ENCODE measurements at places on chromosomes 2 and 18.

DNA sequence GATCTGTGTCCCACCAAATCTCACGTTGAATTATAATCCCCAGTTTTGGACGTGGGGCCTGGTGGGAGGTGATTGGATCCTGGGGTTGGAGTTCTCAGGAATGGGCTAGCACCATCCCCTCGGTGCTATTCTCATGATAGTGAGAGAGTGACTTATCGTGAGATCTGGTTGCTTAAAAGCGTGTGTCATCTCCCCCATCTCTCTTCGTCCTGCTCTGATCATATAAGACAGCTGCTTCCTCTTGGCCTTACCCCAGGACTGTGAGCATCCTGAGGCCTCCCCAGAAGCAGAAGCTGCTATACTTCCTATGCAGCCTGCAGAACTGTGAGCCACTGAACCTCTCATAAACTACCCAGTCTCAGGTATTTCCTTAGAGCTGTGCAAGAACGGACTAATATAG lies 163.7 kb upstream of the NDUFV2 start:
- DNase-seq = no peak

DNA sequence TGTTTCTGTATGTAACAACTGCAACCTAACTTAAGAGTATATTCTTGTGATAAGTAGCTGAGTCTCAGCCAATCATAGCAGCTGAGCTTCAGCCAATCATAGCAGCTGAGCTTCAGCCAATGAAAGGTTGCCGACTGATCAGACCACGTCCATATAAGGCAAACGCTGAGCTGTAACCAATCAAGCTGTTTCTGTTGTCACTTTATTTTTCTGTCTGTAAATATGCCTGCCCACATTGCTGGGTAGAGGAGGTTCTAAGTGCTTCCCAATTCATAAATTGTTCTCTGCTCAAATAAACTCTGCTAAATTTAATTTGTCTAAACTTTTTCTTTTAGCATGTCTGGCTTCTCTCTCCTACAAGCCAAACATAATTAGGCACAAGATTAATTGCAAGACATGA lies 231.5 kb upstream of the TCF4 start:
- DNase-seq = no peak

DNA sequence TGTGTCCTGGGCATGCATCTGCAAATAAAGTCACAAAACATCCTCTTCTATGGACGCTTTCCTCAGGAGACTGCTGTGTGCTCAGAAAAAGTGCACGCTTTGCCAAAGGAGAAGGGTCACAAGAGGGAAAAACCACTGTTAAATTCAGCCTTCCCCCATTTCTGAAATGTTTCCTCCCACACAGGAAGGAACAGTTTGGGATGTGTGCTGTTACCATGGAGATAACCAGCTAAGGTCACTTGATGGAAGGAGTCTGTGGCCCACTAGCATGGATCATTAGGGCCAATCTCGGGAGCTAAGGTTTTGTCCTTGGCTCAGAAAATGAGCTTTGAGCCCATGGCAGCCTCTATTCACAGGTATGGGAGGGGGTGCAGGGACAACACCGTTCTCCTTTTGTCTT lies 5.6 kb downstream of the KCNE4 start:
- no peak for DNase-seq

DNA sequence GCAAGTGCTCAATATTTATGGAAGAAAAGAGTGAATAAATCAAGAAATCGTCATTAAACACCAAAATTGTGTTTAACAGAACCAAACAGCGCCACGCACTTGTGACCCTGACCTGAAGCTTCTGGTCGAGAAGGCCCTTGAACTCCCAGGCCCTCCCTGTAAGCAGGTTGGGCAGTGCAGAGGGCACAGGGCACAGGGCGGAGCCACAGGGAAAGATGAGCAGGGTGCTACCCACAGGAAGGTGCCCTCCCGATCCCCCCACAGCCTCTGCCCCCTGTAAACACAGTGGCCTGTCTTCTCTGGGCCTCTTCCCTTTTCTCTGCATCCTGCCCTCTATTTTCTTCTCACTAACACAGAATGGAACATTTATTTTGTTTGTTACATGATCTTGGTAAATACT lies 16.9 kb upstream of the TUBB6 start:
- DNase-seq = no peak

DNA sequence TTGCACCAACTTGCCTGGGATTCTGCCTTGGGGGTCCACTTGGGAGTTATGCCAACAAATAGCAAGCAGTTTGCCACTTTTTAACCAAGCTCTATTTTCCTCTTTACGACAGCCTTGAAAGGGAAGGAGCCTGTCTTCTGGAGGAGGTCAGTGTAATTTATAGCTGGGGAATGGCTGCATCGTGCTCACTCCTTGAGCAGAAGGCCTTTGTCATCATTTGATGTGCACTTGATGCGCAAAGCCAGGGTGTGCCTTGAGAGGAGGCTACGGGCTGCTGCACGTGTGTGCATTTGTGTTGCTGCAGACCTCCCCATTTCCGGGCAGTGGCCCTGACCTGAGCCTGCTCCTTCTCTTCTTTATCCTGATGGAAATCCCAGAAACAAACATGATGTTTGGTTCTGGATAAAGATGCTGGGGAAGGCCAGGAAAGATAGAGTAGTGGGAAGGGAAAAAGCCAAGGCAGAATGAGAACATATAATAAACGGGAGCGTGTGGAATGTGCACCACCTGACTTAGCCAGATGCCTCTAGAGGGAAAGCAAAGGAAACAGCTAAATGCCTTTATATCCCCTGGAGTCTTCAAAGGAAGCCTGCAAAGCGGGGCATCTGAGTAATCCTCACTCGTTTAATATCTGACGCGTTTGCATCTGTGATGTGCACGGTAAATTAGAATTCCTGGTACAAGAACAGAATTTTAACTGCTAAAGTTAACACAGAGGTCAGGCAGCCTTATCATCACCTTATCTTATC lies 68.3 kb upstream of the ZNF521 start:
- no peak for DNase-seq

GRCh38 chr2:46716927-46717326 lies 198.7 kb downstream of the MCFD2 start:
- DNase-seq = no peak

GRCh38 chr2:52703004-52703403 lies 1064.6 kb upstream of the CHAC2 start:
- DNase-seq = no peak

GRCh38 chr18:59748628-59749360 lies 51.6 kb upstream of the CCBE1 start:
- no peak for DNase-seq

DNA sequence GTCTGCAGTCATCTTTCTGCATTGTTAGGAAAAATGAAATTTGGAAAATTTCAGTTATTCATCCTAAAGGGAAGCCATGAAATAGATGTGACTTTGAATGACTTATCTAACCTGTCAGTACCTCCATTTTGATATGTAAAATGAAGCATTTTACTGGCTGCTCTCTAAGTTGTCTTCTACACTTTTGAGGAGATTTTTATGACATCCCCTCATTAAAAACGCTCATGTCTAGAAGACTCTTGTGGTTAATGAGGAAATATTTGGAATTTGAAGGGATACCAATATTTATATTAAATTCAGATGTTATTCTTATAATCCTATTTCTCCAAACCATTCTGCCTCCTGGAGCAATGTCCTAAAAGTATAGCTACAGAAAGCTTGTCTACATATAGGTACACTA lies 73.8 kb upstream of the THUMPD2 start:
- no peak for DNase-seq

DNA sequence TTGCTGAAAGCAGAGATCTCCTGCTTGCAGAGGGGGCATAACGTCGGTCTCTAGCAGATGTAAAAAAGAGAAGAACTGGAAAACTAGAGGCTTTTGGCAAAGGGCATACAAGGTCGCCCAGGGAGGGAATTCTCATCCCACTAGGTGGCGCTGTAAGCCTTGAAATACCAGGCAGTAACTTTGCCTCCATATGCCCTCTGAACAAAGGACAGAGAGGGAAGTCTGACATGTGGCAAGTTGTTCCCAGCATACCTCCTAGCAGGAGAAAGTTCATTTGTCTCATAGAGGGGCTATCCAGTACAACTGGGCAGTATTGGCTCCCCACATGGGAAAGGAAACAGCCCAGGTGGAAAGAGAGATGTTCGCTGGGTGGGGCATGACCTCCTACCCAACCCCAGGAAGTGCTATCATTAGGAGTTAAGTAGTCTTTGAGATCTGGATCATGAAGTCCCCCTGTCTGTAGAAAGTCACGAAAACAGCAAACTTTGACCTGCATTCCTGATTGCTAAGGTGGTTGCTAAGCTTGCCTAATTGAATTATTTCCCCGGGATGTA lies 39.9 kb downstream of the STK17B start:
- DNase-seq = peak; percentile 57

GRCh38 chr2:159169187-159169586 lies 117.3 kb downstream of the WDSUB1 start:
- DNase-seq = no peak

DNA sequence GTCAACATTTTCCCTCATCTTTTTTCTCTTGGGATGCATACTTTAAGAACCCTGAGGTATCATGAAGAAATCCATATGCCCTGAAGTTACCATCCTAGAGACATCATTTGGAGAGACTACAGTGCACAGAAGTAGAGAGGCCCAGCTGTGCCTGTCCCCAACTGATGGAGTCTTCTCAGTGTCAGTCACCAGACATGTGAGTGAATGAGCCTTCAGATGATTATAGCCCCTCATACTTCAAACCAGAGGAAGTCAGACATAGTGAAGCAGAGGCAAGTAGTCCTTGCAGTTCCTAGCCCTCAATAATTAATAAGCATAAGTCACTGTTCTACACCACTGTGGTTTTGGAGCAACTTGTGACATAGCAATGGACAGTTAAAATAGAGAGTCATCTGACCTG lies 194.4 kb upstream of the ITGA4 start:
- no peak for DNase-seq

- no peak for DNase-seq
Observed at GRCh38 chr2:188678882-188679281, 295.3 kb upstream of the COL3A1 start.

DNA sequence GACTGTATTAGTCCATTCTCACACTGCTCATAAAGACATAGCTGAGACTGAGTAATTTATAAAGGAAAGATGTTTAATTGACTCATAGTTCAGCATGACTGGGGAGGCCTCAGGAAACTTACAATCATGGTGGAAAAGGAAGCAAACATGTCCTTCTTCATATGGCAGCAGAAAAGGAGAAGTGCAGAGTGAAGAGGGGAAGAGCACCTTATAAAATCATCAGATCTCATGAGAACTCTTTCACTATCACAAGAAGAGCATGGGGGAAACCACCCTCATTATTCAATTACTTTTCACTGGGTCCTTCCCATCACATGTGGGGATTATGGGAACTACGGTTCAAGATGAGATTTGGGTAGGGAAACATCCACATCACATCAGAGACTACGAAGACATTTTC lies 43.0 kb upstream of the CAVIN2 start:
- no peak for DNase-seq

DNA sequence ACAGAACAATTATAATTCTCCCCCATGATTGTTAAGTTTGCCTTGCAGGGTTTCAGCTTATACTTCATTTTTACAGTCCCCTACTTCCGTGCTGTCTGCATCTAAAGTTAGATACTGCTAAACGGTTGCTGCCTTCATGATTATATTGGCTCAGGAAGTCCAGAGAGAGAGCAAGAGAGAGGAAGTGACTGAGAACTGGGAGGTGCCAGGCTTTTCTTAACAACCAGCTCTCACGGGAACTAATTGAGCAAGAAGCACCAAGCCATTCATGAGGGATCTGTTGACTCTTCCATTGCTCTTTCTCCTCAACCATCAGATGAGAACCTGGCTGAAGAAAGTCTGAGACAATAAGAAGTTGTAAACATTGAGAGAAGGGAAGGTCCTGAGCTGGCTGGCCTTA lies 125.5 kb upstream of the SIX2 start:
- DNase-seq = no peak

DNA sequence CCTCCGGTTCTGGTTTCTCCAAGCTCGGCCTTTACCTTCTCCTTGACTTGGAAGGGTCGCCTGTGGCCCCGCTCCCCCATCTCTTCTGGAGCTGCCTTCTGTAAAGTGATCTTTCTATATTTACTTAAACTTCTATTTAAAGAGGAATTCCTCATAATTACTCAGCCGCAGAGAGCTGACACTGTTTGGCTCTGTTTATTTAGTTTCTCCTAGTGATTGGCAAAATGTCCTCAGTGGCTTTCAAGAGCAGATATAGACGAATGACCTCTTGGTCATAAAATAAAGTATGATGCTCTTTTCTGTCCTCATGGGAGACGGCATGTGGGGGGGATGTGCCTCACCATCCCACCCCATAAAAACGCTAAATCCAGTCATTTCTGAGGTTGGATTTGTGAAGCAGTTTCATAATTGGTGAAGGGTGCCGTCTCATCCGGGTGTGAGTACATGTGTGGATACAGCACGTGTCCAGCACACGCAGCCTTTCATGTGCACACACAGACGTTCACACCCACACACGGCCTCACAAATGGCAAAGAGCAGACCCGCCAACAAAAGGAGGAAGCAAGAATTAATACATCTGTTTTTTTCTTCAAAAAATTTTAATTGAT lies 43.4 kb upstream of the SMAD7 start:
- no peak for DNase-seq

- no peak for DNase-seq
Observed at GRCh38 chr18:59940068-59940467, 40.3 kb downstream of the PMAIP1 start.

- peak; percentile 59 for DNase-seq
Observed at GRCh38 chr2:217756375-217757107, 246.3 kb downstream of the TNS1 start.

- DNase-seq = no peak
Observed at GRCh38 chr2:134683561-134684112, 35.2 kb downstream of the TMEM163 start.

DNA sequence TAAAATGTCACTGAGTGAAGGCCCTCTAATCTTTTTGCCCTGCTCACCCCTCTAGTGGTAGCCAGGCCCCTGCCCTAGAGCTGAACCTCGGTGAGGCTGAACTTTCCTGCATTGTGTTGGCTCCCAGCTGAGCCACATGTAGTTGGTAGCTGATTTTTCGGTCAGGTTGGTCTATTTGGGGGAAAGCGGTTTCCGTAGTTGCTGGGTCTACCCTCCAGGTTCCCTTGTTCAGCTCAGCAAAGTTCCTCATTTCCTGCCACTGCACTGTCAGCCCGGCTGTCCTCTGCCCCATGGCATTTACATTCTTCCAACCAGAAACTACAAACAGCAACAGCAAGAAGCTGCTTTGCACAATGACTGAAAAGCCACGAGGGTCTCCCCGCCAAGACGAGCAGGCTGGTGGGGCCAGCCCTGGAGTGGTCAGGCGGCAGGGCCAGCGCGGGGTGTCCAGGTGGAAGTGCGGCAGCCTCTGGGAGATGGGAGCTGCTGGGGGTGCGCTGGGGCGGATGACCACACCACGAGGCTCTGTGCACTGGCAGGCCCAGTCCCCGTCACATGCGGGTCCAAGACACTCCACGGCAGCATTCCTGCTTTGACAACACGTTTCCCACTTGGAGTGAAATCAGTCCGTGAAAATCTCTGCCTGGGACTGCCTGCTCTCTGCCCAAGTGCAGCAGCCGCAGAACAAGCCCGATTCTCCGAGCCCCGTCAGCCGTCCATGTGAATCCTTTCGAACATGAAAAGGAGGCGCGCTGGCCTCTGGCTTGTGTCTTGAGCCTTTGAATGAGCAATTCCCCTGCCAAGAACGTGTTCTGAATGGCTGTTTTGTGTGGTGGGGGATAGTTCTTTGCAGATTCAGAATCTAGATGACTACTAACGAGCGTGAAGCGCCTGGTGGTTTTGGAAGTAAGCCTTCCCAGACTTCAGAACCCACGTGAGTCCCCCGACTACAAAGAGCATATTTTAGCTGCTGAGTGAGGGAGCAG lies 159.4 kb downstream of the ASB1 start:
- DNase-seq = no peak

All from T-helper 9 cell (primary cell).